Activated naive CD4-positive, alpha-beta T cell treated with Interleukin-2 at 50 U/mL for 16 hours (primary cell): ENCODE measurements at places on chromosomes 5 and 9.

DNA sequence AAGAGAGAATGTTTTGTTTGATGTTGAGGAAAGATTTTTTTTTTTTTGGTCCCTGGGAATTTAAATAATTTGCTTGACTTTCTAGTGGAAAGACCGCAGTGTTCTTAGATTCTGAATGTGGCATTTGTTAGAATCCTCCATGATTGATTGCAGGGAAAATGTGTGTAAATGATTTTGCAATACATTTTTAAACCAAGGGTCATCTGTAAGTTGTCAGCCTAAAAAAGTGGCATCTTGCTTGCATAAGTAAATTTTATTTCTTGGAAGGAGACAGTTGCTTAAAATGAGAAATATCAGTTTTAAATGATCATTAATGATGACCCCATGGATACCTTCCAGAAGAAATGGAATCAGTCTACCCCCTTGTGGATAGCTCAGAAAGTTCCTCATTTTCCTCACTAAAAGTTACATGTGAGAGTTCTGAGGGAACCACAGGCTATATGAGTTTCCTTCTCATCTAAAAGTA is 105.1 kb upstream of the SLC25A48 start:
- no peak for DNase-seq

DNA sequence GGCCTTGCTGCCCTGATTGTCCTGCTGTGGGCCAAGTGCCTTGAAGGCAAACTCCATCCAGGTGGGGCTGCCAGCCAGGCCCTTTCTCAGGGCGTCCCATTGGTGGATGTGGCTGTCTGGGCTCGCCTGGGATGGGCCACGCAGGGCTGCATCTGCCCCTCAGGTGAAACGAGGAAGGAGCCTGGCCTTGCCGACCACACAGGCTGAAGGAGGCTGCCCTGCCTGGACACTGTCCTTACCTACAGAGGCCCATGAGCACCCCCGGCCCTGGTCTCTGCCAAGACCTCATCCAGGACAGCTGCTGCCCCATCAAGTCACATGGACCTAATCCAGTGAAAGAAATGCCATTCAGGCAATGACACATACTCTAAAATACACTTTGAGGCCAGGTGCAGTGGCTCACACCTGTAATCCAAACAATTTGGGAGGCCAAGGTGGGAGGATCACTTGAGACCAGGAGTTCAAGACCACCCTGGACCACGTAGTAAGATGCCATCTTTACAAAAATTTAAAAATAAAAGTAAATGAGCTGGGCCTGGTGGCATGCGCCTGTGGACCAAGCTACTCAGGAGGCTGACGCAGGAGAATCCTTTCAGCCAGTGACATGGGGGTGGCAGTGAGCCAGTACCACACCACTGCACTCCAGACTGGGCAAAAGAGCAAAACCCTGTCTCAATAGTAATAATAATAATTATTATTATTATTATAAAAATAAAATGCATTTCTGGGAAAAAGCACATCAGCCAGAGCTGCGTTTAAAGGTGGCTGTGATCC is 33.9 kb downstream of the PNPLA7 start:
- no peak for DNase-seq

- DNase-seq = no peak
These were observed 1.6 kb downstream of the CENPP start for GRCh38 chr9:92327283-92327850.

GRCh38 chr9:76107482-76107881 is 217.0 kb downstream of the PCSK5 start:
- DNase-seq = no peak

DNA sequence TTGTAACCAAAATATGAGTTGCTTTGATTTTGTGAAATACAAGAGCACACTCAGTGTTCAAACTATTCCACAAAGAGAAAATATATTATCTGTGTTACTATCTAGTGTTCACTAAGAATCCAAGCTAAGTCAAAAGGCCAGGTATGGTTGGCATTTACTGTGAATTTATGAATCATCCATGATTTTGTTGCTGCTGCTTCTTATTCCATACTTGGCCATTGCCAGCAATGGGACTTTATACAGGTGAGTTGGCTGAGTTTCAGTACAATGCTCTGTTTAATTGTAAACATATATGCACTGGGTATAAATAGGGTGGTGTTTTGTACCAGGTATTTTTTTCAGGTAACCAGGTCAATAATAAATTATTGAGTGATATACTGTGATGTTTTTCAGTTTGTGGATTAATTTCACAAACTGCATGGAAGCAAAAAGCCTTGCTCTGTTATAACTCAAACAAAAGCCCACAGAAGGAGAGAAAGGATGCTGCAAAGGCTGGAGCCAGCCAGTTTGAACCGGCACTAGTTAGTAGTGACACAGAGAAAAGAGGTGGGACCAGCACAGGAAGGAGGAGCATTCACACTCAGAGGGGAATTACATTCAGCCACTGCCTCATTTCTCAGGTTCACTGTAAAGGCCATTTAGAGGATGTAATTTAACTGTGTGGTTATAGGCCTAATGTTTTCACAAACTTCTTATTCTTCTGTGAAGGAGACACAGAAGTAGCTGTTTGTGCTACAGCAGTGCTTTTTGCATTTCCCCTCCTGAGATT is 381.8 kb downstream of the ADGRV1 start:
- DNase-seq = peak; percentile 3

GRCh38 chr9:129869585-129870501 is 34.6 kb downstream of the USP20 start:
- DNase-seq = no peak

- DNase-seq = no peak
These were observed 23.4 kb downstream of the PAM start for GRCh38 chr5:102778478-102778877.

- DNase-seq = no peak
These were observed 19.1 kb upstream of the SLC1A3 start for GRCh38 chr5:36587354-36587753.

DNA sequence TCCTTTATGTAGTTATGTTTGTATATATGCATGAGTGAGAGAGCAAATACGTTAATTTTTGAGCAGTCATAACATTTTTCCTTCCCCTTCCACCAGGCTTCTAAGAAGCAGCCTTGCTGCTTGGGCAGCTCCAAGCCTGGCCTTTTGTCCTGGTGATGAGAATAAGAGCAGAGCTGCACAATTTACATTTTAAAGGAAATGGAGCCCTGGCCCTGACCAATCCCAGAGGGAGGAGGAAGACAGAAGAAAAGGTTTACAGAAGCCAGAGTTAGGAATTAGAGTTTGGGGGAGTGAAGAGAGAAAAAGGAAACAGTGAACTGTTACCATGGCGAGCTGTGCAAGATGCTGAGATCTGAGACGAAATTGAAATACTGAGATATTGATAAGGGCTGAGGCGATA is 25.3 kb upstream of the EFNA5 start:
- DNase-seq = no peak

- DNase-seq = no peak
These were observed 74.9 kb downstream of the GTF3C4 start for GRCh38 chr9:132744881-132745755.

- DNase-seq = no peak
These were observed 120.6 kb downstream of the PIK3R1 start for GRCh38 chr5:68336200-68336599.

DNA sequence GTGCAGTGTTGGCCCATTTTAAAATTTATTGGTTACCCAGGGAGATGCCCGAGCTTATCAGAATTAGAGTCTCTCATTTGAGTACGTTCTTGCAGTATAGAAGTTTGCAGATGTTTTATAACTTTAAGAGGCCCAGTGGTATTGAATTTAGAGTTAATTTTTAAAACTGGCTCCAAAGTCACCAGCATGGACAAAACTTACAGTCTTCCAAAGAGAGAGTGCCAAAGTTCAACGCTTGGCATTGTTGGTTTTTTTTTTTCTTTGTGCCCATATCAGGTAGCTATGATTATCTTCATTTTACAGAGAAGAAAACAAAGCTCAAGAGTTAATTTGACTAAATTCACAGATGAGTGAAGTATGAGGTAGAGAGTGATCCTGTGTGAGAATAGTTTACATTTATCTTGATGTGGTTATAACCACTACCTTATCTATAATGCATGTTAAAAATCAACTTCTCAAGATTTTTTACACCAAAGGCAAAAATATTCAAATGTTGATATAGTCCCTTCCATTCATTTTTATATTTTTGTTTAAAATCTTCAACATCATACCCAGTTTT is 273.7 kb upstream of the DMRT1 start:
- no peak for DNase-seq

- DNase-seq = no peak
These were observed 56.5 kb downstream of the ANKRD33B start for GRCh38 chr5:10620346-10620745.

DNA sequence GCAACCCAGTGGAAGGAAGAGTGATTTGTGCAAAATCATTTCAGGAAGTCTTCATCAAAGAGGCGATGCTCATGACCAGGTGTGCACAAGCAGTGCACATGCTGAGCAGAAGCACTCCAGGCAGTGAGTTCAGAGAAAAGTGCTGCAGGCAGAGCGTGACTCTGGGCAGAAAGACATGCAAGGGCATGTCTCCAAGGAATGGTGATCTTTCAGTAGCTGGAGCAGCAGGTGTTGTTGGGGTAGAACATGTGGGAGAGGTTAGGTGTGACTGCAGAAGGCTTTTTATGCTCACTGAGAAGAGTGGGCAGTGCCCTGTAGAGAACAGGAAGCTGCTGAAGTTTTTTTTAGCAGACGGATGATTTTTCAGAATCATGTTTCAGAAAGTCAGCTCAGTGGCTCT is 545.4 kb upstream of the TLE4 start:
- no peak for DNase-seq

DNA sequence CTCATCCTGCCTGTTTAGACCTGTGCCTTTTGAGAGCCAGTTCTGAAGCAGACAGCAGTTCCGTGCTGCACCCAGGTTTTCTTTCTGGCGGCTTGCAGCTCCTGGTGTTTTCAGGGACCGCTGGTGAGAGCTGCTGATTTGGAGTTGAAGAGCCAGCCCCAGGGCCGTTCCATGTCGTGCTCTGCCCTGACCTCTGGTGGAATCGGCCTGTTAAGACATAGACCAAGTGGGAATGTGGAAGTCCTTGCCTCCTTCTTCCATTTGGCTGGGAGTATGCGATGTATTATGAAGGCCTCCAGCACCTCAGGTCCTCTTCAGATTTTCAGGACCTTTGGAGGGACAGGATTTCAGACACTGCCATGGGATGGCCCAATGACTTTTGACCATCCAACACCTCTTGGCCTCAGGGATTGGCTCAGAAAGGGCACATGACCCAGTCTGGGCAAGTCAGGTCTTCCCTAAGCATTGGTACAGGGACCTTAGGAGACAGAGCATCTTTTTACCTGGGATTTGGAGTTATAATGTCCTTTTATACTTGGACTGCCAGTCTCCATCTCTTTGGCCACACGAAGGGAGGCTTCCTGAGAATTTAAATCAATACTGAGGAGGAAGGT is 136.1 kb upstream of the CLINT1 start:
- peak; percentile 49 for DNase-seq

- DNase-seq = no peak
These were observed 3.0 kb upstream of the ENTPD2 start for GRCh38 chr9:137056739-137057415.

- no peak for DNase-seq
These were observed 300.9 kb downstream of the NTRK2 start for GRCh38 chr9:84970432-84970831.
